ENCODE measurements at places on chromosomes 11 and 22. TPM values are rescaled to one million over a fixed set of nuclear protein-coding genes. Genes with fewer than 3 reads are reported as not detected.

The PHF21B gene
- not detected for total RNA-seq

The PRDX5 gene
- total RNA-seq: 265 TPM

The OR51B2 gene
- 1.2 TPM for total RNA-seq

The SLC15A3 gene
- 126 TPM for total RNA-seq

The PLA2G3 gene
- total RNA-seq: 0.79 TPM

The KIF18A gene
- 6.3 TPM for total RNA-seq

The GNG3 gene
- not detected for total RNA-seq

GRCh38 chr22:46086577-46087335, 63.6 kb upstream of the PPARA start:
- H3K4me3 ChIP-seq: peak overlapping the region; percentile 42
- H3K4me1 ChIP-seq: peaks cover 86% of the 10 kb centered on the region
- no peaks in the 10 kb centered on the region for H3K27me3 ChIP-seq

DNA sequence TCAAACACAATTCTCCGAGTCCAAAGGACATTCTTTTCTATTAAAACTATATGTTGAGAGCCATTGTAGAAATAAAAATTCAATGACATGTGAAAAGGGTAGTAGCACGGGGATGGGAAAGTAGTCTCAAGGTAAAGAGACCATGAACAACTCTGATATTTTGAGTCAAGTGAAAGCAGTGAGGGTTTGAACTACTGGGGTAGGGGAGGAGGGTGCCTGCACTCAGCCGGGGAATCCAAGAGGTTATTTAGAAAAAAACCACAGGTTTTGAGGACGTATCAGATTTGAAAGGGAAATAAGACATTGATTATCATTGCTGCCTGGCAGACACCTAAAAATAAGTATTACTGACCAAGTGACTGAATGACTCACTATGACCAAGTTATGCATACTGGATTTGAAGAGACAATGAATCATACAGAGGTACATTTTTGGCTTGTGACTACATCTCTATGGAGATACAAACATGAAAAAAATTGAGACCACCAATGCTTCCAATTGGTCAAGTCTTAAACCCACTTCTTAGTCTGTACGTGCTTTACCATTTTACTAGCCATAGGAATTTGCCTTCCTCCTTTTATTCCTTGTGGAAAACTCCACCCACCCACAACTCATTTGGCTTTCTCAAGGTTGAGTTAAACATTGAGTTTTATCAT, 2.2 kb upstream of the OR52H1 start:
- no peak for DNase-seq
- H3K27me3 ChIP-seq: no peaks in the 10 kb centered on the region
- H3K36me3 ChIP-seq: no peaks in the 10 kb centered on the region
- no peak overlapping the region for H3K4me3 ChIP-seq
- no peaks in the 10 kb centered on the region for H3K4me1 ChIP-seq

GRCh38 chr11:7563281-7563680, 49.5 kb downstream of the PPFIBP2 start:
- no peaks in the 10 kb centered on the region for H3K4me1 ChIP-seq
- H3K27me3 ChIP-seq: no peaks in the 10 kb centered on the region
- no peak overlapping the region for H3K27ac ChIP-seq
- H3K36me3 ChIP-seq: no peaks in the 10 kb centered on the region

- no peaks in the 10 kb centered on the region for H3K36me3 ChIP-seq
- H3K27ac ChIP-seq: no peak overlapping the region
- no peak for DNase-seq
- no peak overlapping the region for H3K4me3 ChIP-seq
- H3K4me1 ChIP-seq: no peaks in the 10 kb centered on the region
Measured at GRCh38 chr11:88454881-88455280, 117.3 kb upstream of the CTSC start.

- no peaks in the 10 kb centered on the region for H3K27me3 ChIP-seq
- no peaks in the 10 kb centered on the region for H3K4me1 ChIP-seq
- H3K27ac ChIP-seq: no peak overlapping the region
- H3K4me3 ChIP-seq: no peak overlapping the region
Measured at GRCh38 chr11:134373591-134374052, 38.4 kb downstream of the B3GAT1 start.

DNA sequence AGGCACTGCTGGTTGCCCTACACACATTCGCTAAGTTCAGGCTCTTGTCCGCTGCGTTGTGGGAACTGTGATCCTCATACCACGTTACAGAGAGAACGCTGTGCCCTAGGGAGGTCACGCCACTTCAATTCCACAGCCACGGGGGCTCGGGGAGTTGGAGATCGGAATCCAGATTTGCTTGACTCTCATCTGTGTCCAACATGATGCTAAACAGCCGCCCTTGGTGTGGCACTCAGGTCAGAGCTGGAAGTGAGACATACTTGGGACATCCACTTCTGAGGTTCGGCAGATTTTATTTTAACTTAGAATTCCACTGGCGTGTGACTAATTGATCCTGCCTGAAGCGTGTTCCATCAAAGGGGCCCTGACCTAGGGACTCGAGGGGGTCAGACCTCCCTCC, 41.7 kb downstream of the RIBC2 start:
- H3K27me3 ChIP-seq: no peaks in the 10 kb centered on the region
- H3K4me1 ChIP-seq: no peaks in the 10 kb centered on the region
- H3K4me3 ChIP-seq: no peak overlapping the region
- no peak for DNase-seq
- H3K36me3 ChIP-seq: no peaks in the 10 kb centered on the region
- no peak overlapping the region for H3K27ac ChIP-seq

DNA sequence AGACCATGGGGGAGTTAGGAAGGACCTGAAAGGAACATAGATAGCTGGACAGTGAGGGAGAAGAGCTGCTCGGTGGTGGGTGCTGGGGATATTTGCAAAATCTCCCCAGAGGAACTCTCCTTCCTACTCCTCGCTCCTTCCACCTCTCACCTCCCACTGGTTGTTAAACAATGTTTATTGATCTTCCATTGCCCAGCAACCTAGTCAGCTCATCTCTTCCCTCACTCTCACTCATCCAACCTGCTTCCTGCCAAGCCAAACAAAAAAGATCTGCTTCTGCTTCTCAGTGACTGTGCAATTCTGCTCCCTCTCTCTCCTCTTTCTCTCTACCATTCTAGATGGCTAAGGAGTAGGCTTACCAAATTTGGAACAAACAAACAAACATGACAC, 115.0 kb downstream of the SLC1A2 start:
- peak overlapping the region; percentile 84 for H3K27ac ChIP-seq
- H3K4me3 ChIP-seq: no peak overlapping the region
- peaks cover 23% of the 10 kb centered on the region for H3K4me1 ChIP-seq
- H3K36me3 ChIP-seq: no peaks in the 10 kb centered on the region
- DNase-seq: no peak

- no peak overlapping the region for H3K4me3 ChIP-seq
- H3K27me3 ChIP-seq: no peaks in the 10 kb centered on the region
- peak; percentile 73 for DNase-seq
- peaks cover 3% of the 10 kb centered on the region for H3K4me1 ChIP-seq
Measured at GRCh38 chr22:20654343-20655208, 119.3 kb upstream of the SERPIND1 start.

DNA sequence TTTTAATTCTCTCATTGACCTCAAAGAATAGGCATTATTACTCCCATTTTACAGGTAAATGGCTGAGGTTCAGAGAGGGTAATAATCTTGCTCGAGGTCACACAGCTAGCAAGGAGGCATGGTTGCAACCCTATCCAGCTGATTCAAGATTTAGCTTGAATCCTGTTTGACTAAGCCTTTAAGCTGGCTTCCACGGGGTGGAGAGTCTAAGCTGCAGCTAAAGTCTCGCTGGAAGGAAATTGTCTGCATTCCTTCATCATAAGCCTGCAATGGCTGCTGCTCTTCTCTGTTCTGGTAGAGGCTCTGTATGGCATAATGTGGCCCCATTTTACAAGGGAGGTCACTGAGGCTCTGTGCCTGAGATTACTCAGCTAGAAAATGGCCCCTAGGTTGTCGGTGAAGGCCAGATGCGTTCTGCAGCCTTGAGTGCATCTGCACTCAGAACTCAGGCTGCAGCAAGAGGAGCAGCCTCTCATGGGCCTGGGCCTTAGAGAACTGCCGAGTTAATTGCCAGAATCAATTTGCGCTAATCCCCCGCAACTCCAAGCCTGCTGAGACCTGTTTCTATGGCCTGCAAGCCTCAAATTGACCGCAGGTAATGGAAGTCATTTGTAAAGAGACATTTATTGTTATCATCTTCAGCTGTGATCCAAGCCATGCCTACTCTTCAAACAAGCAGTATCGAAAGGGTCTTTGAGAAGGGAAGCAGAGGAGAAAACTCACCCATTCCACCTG, 44.1 kb upstream of the SEZ6L start:
- H3K4me1 ChIP-seq: no peaks in the 10 kb centered on the region
- H3K4me3 ChIP-seq: no peak overlapping the region
- H3K27ac ChIP-seq: no peak overlapping the region

GRCh38 chr22:17781319-17782031, 7.2 kb upstream of the BID start:
- H3K36me3 ChIP-seq: no peaks in the 10 kb centered on the region
- H3K4me1 ChIP-seq: peaks cover 26% of the 10 kb centered on the region
- DNase-seq: peak; percentile 72
- H3K27ac ChIP-seq: no peak overlapping the region
- H3K27me3 ChIP-seq: no peaks in the 10 kb centered on the region

DNA sequence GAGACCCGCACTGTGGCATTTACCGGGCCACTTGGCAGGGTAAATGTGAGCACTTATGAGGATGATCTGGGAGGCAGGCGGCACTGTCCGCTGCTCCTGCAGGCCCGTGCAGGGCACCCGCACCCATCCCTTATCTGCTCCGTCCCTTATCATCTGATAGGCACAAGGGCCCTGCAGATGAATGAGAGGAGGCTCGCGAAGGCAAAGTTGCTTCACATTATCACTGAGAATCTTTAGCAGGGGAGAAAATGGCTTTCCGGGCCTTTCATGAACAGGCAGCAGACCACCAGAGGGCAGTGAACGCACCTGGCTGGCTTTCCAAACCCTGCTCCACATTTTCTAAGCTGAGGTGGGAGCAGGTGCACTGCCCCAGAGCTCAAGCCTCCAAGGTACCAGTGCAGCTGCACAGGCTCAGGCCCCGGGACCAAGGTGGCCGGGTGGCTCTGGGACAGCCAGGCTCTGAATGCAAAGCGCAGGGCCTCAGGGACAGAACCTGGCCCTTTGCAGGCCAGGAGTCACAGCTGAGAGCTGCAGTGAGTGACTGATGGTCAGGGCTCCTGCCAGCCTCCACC, 165.6 kb downstream of the SHANK2 start:
- H3K36me3 ChIP-seq: no peaks in the 10 kb centered on the region
- H3K27ac ChIP-seq: no peak overlapping the region
- no peak overlapping the region for H3K4me3 ChIP-seq
- H3K4me1 ChIP-seq: no peaks in the 10 kb centered on the region
- no peaks in the 10 kb centered on the region for H3K27me3 ChIP-seq

DNA sequence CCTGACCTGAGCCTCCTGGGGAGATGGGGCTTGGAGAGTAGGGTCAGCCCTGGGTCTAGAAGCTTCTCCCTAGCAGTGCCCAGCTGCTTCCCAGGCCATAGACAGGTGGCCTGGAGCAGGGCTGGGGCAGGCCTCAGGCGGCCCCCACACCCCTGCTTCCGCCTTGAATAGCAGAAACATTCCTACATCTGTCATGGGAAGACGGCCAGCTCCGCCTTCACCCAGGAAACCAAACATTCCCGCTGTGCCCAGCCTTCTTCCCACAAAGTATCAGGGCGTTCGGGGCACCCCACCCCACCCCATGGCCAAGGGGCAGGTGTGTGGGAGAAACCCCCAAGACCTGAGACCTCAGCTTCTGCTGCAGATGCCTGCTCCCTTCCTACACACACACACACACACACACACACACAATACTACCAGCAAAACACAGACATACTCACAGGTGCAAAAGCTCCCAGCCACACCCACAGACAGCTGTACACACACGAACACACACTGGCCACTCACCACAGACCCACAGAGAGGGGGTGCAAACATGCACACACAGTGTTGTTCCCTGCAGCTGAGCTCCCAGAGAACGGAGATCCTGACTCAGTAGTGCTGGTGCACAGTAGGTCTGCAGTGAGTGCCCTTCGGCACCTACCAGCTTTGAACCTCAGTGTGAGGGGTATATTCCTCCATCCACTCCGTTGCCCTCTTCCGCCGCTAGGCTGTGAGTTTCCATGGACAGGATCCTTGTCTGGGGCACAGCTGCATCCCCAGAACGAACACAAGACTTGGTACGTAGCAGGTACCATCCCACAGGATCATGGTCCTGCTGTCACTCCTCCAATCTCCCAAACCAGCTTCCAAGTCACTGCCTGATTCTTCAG, 37.4 kb downstream of the PDGFB start:
- DNase-seq: no peak
- H3K27ac ChIP-seq: no peak overlapping the region
- no peak overlapping the region for H3K4me3 ChIP-seq
- no peaks in the 10 kb centered on the region for H3K36me3 ChIP-seq
- peaks cover 21% of the 10 kb centered on the region for H3K4me1 ChIP-seq

GRCh38 chr22:47997052-47997590, 1234.7 kb downstream of the TBC1D22A start:
- DNase-seq: no peak
- no peaks in the 10 kb centered on the region for H3K36me3 ChIP-seq
- no peak overlapping the region for H3K27ac ChIP-seq
- no peaks in the 10 kb centered on the region for H3K27me3 ChIP-seq
- no peaks in the 10 kb centered on the region for H3K4me1 ChIP-seq

GRCh38 chr11:33208150-33208549, 46.9 kb upstream of the CSTF3 start:
- no peaks in the 10 kb centered on the region for H3K27me3 ChIP-seq
- peaks cover 9% of the 10 kb centered on the region for H3K4me1 ChIP-seq
- H3K4me3 ChIP-seq: no peak overlapping the region
- DNase-seq: no peak
- no peaks in the 10 kb centered on the region for H3K36me3 ChIP-seq
